ENCODE measurements at places on chromosomes 3 and 15.

- no peak for DNase-seq
These were observed 100.0 kb downstream of the ZMAT3 start for GRCh38 chr3:178971614-178972013.

DNA sequence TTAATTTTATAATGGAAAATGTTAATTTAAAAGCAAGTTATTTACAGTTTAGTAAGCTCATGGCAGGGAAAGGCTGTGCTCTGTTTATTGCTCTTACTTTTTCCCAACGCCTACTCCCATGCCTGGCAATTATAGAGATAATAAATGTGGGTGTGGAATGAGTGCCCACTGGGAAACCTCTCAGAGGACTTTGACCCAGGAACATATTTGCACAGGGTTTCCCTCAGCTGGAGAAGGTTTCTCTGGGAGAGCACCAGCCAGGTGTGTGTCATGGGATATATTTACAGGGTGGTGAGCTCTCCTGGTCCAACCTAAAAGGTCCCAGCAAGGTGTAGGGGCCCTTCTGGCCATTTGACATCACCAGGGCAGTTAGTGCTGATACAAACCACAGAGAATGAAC, 27.9 kb downstream of the ZNF710 start:
- no peak for DNase-seq

GRCh38 chr3:134235577-134236076, 15.0 kb downstream of the RYK start:
- no peak for DNase-seq

DNA sequence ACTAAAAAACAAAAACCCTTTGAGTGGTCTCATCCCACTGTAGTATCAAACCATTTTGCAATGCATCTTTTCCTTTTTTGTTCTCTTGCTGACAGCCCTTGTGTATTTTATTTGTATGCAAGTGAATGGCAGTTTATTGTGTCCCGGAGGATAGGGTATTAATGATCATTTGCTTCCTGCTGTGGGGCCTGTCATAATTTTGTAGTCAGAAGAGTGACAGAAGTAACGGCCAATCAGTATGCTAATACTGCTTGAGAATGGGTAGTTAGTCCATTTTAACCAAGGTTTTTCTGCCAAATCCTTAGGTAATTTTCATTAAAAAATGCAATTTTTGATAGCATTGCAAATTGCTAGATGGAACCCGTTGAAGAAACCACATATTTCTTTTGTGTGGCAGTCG, 75.5 kb upstream of the PLSCR5 start:
- no peak for DNase-seq

DNA sequence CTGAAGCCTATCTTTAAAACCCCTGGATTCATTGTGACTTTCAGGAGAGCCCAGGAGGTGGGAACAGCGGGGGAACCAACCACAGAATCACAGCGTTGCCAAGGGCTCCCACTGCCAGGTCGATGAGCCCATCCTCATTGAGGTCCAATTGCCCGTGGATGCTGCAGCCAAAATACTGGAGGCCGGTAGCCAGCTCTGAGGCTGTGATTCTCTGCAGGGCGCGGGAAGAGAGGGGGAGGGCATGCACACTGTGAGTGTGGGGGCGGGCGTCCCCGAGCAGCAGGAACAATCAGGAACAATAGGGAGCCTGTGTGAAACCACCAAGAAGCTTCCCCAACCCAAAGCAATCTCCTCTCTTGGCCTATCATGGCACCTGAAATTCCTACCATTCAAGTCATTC, 53.4 kb downstream of the FEM1B start:
- DNase-seq, result no peak

GRCh38 chr3:148923592-148923991, 58.5 kb downstream of the CPA3 start:
- no peak for DNase-seq

GRCh38 chr3:127426444-127427153, 138.8 kb upstream of the PRR20G start:
- no peak for DNase-seq

- DNase-seq, result no peak
These were observed 17.1 kb upstream of the SKIC8 start for GRCh38 chr15:78316283-78317083.

DNA sequence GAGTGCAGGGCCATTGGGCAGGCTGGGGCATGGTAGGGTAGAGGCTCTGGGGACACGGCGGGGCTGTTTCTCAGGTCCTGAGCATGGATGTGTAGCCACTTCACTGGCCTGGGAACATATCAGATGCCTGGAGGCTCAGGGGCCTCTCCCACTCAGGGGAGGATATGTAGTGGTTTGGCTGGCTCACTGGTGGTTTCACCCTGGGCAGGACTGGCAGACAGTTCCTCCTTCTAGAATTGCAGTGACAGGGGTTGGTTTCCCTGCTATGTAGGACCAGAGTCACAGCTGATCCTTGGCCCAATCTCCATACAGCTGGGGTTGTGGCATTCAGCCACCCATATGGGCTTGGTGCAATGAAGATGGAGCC, 4.8 kb upstream of the ARHGAP31 start:
- DNase-seq, result no peak

- DNase-seq, result no peak
These were observed 22.6 kb upstream of the ADGRG7 start for GRCh38 chr3:100586832-100587231.

DNA sequence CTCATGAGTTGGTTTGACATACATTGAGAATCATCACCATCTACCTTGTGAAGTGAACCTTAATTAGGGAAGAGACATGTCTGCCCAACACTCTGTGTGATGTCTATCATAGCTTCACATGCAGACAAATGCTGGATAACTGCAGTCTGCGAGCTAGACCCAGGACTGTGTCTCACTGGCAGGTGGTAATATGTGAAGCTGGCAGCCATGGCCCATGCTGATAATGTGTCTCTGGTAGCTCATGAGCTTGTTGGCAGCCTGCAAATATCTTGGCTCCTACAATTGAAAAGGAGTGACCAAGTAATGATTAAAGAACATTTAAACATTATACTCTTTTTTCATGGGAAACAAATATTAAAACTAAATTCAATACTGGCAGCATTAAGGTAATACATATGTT, 234.8 kb downstream of the CHST2 start:
- DNase-seq, result no peak

DNA sequence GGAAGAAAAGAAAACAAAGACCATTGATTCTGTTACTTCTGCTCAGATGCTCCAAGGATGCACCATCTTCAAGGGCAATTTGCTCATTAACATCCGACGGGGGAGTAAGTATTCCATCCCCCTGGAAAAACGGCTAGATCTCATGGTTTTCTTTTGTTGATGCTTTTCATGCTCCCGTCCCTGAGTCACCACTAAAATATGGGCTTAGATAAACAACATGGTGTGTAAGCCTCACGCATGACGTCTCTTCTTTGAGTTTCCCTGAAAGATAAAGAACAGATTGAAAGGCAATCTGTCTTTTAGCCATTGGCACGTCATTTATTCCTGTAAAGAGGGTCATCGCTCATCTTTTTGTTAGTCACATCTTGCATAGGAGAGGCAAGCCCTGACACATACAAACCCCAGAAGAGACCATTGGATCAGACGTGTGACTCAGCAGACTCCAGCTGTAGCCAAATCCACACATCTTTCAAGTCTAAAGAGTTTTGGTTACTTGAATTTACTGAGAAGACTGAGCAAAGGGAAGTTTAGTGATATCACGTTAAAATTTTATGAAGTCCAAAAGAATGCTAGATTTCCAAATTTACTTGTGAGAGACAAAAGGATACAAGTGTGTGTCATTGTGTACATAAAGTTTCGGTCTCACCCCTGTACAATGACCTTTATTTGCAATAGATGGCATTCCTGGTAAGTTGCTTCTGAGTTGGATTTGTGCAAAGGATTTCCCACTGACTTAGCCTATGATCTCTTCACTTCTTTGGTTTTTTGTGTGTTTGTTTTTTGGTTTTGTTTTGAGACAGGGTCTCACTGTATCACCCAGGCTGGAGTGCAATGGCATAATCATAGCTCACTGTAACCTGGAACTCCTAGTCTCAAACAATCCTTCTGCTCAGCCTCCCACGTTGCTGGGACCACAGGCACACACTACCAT, 110.5 kb downstream of the PGPEP1L start:
- no peak for DNase-seq

GRCh38 chr3:193573403-193574191, 18.9 kb upstream of the ATP13A4 start:
- no peak for DNase-seq

GRCh38 chr3:129315223-129315997, 36.7 kb downstream of the HMCES start:
- DNase-seq, result no peak

- DNase-seq, result no peak
These were observed 13.3 kb downstream of the GABPB1 start for GRCh38 chr15:50341616-50342136.

Measured in stimulated activated CD8-positive, alpha-beta memory T cell treated with anti-CD3 and anti-CD28 coated beads, Interleukin-4, amount 100 ng/mL, for 1 hour (primary cell).